ENCODE measurements at places on chromosomes 11 and 22.

DNA sequence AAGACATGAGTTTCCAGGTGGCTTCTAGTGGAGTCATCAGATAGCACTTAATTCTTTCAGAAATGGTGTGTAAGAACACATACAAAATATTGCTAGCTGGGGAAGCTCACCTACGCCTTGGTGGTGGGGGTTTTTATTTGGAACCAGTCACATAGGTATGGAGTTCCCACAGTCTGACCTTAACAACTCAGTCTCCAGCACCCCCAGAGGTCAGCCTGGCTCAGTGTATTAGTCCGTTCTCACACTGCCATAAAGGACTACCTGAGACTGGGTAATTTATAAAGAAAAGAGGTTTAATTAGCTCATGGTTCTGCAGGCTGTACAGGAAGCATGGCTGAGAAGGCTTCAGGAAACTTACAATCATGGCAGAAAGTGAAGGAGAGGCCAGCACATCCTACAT is 317.5 kb upstream of the ZC3H12C start:
- no peak for DNase-seq

- DNase-seq = no peak
These were observed 411 bp upstream of the KIRREL3 start for GRCh38 chr11:127000981-127001380.

GRCh38 chr11:407651-408123 is 7.1 kb downstream of the SIGIRR start:
- no peak for DNase-seq

GRCh38 chr22:33919391-33920196 is 682 bp downstream of the LARGE1 start:
- DNase-seq = no peak

GRCh38 chr22:46688949-46689348 is 49.1 kb downstream of the CERK start:
- DNase-seq = no peak
